Liver (tissue), 10 donors: ENCODE measurements at places on chromosomes 6 and 20.

DNA sequence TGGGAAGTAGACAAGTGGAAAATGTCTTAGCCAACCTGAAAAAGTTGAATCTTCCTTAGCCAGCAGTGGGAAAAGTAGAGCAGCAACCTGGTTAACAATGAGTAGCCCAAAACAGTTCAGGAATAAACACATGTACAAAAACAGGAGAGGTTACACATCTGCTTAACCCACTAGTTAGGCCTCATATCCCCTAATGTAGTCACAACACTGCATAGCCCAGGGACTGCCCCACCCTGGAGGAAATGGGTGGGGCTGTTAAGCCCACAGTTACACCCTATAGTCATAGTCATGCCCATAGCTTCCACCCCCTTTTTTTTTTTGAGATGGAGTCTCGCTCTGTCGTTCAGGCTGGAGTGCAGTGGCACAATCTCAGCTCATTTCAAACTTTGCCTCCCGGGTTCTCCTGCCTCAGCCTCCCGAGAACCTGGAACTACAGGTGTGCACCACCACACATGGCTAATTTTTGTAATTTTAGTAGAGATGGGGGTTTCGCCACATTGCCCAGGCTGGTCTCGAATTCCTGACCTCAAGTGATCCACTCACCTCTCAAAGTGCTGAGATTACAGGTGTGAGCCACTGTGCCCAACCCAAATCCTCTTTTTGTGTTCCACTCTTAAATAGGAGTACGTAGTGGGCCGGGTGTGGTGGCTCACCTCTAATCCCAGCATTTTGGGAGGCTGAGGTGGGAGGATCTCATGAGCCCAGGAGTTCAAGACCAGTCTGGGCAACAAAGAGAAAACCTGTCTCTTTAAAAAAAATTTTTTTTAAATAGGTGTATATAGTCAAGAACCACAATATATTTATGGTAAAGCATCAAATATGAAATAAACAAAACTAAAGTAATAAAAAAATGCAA is 24.5 kb downstream of the ILRUN start:
- no peak overlapping the region for H3K4me3 ChIP-seq
- H3K36me3 ChIP-seq: no peaks in the 10 kb centered on the region
- peaks cover 72% of the 10 kb centered on the region for H3K4me1 ChIP-seq
- H3K27me3 ChIP-seq: no peaks in the 10 kb centered on the region
- peak overlapping the region; percentile 60 for H3K27ac ChIP-seq

DNA sequence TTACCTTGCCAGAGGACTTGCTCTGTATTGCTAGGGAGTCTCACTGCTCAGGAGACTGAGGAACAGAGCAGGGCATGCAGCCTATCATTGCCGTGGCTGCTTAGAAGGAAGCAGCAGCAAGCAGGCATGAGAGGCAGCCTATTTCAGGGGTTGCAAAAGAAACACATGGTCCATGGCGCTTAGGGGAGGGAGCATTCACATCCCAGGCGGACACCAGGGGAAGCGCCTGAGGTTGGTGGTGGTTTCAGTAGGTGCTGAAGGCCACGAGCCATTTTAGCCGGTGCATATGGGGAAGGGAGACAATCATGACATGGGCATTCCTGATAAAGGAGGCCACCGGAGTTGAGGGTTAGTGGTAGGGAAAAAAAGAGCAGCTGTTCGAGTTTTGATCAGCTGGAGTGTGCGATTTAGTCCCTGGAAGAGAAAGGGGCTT is 20.9 kb downstream of the FARS2 start:
- no peaks in the 10 kb centered on the region for H3K27me3 ChIP-seq
- no peaks in the 10 kb centered on the region for H3K36me3 ChIP-seq
- H3K4me3 ChIP-seq: no peak overlapping the region
- DNase-seq: no peak
- H3K27ac ChIP-seq: no peak overlapping the region

DNA sequence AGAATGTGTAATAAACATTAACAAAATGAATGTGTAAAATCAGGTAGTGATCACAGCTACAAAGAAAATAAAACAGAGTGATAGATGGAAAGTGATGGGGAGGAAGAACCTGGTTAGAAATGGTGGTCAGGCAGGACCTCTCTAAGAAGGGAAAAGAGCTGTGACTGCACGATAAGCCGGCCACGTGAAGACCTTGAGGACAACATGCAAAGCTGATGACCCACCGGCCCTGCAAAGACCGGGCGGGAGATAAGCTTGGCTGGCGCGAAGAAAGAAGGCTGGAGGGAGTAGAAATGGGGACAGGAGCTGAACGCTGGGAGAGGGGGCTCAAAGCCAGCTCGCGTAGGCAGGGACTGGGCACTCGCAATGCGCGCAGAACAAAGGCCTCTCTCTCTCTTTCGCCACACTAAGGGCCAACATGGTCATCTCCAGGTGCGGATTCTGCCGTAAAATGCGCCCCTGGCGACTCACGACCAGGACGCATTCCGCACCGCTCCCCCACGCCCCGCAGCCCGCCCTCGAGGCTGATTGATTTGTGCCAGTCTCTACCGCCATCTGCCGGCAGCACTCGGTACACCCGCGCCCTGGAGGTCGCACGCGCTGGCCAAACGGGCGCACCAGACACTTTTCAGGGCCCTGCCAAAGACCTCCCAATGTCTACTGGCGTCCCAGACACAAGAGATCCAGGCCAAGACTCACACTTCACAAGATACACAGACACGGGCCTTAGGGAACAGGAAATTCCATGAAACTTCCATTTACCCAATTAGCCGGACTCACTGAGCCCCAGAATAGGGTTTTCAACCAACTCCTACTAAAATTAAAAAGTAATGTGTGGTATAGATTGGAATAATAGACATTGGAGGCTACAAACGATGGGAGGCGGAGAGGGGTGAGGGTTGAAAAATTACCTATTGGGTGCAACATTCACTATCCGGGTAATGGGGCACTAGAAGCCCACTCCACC is 9.4 kb downstream of the DEFB132 start:
- peak overlapping the region; percentile 40 for H3K4me3 ChIP-seq
- no peaks in the 10 kb centered on the region for H3K27me3 ChIP-seq
- H3K4me1 ChIP-seq: peaks cover 6% of the 10 kb centered on the region
- H3K27ac ChIP-seq: no peak overlapping the region
- peak; percentile 91 for DNase-seq
- no peaks in the 10 kb centered on the region for H3K36me3 ChIP-seq

GRCh38 chr6:89357390-89357789 is 4.9 kb upstream of the UBE2J1 start:
- H3K4me1 ChIP-seq: no peaks in the 10 kb centered on the region
- peak overlapping the region; percentile 7 for H3K27ac ChIP-seq
- H3K4me3 ChIP-seq: peak overlapping the region; percentile 44
- no peak for DNase-seq
- H3K36me3 ChIP-seq: no peaks in the 10 kb centered on the region

- H3K27ac ChIP-seq: peak overlapping the region; percentile 12
- no peak for DNase-seq
- H3K4me1 ChIP-seq: no peaks in the 10 kb centered on the region
- H3K4me3 ChIP-seq: no peak overlapping the region
- no peaks in the 10 kb centered on the region for H3K27me3 ChIP-seq
Observed at GRCh38 chr6:4351520-4352321, 216.3 kb upstream of the ECI2 start.

DNA sequence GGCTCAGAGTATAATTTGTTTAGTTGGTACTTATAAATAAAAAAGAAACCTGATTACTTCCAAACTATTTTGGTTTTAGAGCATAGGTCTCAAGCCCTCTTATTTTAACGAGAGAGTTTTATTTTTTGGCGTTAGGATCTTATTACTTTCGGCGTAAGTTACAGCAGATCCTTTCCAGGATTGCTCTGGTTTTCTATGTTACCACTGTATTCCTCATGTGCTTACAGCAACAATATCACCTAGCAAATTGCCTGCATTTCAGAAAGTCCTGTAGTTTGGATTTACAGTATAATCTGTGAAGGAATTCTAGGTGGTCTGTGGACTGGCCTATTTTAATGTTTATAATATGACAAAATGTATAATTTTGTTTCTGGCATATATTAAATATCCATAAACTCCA is 54.1 kb downstream of the TRMT11 start:
- DNase-seq: no peak
- H3K27me3 ChIP-seq: no peaks in the 10 kb centered on the region
- H3K4me3 ChIP-seq: no peak overlapping the region
- H3K4me1 ChIP-seq: peaks cover 6% of the 10 kb centered on the region
- peaks cover 25% of the 10 kb centered on the region for H3K36me3 ChIP-seq

DNA sequence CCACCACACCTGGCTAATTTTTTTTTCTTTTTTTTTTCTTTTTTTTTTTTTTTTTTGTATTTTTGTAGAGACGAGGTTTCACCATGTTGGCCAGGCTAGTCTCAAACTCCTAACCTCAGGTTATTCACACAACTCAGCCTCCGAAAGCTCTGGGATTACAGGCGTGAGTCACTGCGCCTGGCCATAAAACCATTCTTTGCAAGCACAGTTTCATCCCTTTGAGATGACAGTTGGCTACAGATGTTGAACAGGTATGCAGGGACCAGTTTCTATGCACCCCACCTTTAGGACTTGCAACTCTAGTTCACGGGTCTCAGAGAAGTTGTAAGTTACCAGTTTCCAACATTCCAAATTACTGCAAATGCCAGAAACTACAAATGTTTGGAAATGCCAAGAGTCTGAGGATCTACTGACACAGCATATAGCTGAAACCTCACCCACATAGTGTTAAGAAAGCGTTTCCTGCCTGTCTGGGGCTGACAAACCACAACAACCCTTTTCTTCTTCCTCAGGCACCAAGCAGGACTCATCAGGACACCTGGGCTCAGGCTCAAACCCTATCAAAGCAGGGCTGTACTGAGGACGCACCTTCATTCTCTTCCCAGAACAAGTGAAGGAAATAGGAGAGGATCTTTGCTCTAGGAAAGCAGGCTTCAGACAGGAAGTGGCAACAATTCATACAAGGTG is 22.9 kb downstream of the ARHGAP18 start:
- H3K27me3 ChIP-seq: no peaks in the 10 kb centered on the region
- H3K36me3 ChIP-seq: no peaks in the 10 kb centered on the region
- H3K4me3 ChIP-seq: no peak overlapping the region
- DNase-seq: no peak

DNA sequence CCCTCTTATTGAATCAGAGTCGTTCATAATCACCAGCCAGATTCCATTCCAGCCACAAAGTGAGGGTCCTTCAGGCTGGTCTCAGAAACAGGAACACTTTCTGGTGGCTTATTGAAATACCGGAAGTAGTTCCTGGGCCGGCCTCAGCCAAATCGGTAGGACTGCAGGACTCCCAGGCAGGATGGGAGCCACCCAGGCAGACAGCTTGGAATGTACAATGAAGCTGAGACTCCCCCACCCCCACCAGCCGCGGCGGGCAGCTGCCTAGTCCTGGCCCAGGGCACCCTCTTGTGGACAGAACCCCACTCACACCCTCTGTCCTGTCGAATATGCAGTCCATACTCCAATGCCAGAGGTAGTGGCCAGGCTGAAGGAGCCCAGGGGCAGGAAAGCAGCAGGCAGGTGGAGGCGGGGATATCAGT is 43.8 kb downstream of the MDFI start:
- peaks cover 17% of the 10 kb centered on the region for H3K4me1 ChIP-seq
- H3K27me3 ChIP-seq: no peaks in the 10 kb centered on the region
- H3K36me3 ChIP-seq: peaks cover 10% of the 10 kb centered on the region
- no peak overlapping the region for H3K27ac ChIP-seq
- peak; percentile 82 for DNase-seq

- DNase-seq: no peak
- H3K27me3 ChIP-seq: no peaks in the 10 kb centered on the region
- H3K27ac ChIP-seq: no peak overlapping the region
- no peaks in the 10 kb centered on the region for H3K36me3 ChIP-seq
- H3K4me3 ChIP-seq: no peak overlapping the region
- no peaks in the 10 kb centered on the region for H3K4me1 ChIP-seq
Observed at GRCh38 chr6:54377776-54378175, 69.5 kb downstream of the TINAG start.

DNA sequence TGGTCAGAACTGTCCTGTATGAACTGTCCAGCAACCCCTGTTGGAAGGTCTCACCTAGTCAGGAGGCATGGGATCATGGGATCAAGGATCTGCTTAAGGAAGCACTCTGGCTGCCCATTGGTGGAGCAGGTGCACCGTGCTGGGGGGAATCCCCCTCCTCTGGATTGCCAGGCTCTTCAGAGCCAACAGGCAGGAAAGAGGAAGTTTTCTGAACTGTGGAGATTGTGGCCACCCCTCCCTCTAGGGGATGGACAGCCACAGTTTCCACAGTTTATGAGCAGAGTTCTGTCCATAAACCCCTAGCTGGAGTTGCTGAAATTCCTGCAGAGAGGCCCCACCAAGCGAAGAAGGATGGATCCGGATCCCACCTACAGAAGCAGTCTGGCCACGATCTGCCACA is 13.0 kb upstream of the HLA-DQB1 start:
- DNase-seq: no peak
- H3K27ac ChIP-seq: no peak overlapping the region
- no peaks in the 10 kb centered on the region for H3K36me3 ChIP-seq
- H3K4me3 ChIP-seq: no peak overlapping the region
- H3K27me3 ChIP-seq: no peaks in the 10 kb centered on the region
